ENCODE measurements at places on chromosomes 6 and 20.

DNA sequence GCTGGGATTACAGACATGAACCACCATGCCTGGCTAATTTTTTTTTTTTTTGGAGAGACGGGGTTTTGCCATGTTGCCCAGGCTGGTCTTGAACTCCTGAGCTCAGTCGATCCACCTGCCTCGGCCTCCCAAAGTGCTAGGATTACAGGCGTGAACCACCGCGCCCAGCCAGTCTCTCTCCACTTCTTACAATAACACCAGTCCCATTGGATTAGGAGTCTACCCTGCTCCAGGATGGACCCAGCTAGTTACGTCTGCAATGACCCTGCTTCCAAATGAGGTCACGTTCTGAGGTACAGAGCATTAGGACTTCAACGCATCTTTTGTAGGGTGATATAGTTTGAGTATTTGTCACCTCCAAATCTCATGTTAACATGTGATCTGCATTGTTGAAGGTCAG lies 146.9 kb upstream of the MYLIP start:
- DNase-seq: no peak

DNA sequence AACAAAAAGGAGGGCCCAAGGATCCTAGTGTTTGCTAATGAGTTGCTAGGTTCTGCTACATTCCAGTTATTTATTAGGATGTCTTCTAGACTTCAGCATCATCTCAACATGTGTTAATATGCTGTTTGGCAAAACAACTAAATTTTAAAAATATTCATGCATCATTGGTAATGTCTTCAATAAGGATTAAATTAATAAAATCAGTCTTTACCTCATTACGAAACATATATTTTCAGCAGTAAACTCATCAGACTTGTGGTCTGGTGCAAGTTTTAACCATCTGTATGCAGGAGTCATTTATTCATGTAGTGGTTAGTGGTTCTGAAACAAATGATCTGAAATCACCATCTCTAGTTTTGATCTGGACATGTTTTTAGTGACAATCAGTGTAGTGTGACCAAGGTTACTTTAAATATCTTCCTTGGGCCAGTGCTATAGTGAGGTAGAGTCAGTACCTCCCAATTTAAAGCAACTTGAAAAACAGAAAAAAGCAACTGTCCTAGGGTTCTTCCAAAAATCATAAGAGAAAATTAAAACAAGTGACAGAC lies 85.0 kb upstream of the KCNK16 start:
- DNase-seq: no peak

DNA sequence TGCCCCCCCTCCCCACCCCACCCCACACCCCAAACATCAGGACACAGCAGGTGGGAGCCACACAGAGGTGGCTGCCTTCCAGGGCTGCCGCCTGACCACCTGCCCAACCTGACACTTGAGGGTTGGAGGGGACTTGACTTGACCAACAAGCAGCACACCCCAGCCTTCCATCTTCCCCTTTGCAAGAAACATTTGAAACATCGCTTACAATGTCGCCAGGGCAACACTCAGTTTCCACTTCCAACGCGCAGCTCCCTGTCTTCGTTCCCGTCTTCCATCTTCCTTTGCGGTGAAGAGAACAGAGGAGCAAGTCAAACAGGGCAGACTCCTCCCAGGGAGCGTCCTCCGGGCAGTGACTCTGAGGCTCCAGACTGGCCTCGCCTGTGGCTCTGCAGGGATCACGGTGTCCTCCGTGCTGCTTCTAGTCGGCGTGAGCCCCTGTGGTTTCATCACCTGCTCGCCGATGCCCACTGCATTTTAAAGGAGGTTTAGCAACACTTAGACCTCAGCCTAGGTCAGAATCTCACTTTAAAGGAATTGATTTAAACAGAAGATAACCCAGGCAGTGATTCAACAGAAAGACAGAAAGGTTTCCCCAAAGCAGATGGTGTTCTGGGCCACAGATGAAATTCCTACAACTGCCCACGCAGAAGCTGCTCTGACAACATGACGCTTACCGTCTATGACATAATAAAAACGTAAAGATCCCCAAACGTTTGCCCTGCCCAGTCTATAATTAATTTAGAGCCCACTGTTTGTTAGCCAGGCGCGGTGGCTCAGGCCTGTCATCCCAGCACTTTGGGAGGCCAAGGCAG lies 130.8 kb downstream of the TAF4 start:
- no peak for DNase-seq

- DNase-seq: peak; percentile 58
Observed at GRCh38 chr6:16947375-16948015, 154.4 kb upstream of the STMND1 start.

- peak; percentile 25 for DNase-seq
Observed at GRCh38 chr6:104711371-104711770, 148.3 kb downstream of the HACE1 start.

- peak; percentile 81 for DNase-seq
Observed at GRCh38 chr6:28335564-28336283, at the start of gene ZSCAN31. ZSCAN31 (minus strand) TSS chr6:28336148; CDS start chr6:28329683, 6,465 bp downstream.

Data from A549 (cell line).